HuH-7.5 (cell line): ENCODE measurements at places on chromosomes 5 and 9.

DNA sequence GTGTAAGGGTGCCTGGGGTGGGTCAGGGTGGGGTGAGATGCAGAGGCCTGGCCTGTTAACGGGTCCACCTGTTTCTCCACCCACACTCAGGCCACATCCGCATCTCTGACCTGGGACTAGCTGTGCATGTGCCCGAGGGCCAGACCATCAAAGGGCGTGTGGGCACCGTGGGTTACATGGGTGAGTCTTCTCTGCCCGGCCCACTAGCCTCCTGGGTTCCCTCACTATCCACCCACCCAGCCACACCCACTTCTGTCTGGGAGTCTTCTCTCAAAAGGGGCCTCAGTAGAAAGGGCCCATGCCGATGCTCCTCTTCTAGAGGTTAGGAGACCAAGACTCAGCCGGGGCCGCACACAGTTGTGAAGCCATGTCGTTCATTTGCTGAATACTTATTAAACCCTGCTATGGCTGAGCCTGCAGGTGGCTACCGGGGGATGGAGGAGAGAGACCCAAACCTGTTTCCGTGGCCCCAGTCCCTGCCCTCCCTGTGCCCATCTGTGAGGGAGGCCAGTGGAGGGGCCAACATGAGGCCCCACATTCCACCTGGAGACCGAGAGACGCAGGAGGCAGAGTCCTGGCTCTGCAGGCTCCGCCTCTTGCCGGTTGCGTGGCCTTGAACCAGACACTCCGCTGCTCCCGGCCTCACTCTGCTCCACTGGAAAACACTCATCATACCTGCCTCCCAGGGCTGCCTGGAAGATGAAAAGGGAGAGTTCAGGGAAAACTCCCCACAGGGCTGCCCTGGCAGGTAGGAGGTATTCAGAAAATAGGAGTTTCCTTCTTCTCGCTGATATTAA lies 8.7 kb downstream of the GRK6 start:
- DNase-seq, result no peak

GRCh38 chr5:143551820-143552251 lies 148.3 kb upstream of the NR3C1 start:
- no peak for DNase-seq

- DNase-seq, result no peak
Observed at GRCh38 chr9:113523421-113524141, 60.1 kb downstream of the RGS3 start.

DNA sequence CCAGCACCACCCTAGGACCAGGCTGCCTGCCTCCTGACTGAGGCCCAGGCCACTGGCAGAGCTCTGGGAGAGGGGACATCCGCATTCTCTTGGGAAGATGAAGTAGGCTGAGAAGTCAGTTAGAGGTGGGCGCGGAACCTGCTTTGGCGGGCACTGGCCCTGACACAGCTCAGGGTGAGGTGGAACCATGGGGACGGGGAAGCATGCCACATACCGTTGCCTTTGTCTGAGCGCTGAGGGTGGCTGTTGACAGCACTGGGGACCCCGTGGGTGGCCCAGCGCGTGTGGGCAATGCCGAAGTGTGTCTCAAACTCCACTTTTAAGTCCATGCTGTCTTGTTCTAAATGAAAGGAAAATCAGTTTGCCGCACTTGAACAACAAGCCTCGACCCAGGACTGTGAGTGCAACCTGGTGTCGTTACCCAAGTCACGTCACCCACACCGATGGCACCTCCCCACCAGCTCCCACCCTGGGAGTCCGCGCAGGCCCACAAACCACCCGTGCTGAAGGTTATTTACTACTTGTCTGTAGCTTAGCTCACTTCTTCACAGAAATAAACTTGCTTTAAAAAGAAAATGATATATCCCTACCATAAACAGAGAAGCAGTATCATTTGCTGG lies 17.4 kb downstream of the GFPT2 start:
- DNase-seq, result no peak
